ENCODE measurements at places on chromosomes 5 and 9.

DNA sequence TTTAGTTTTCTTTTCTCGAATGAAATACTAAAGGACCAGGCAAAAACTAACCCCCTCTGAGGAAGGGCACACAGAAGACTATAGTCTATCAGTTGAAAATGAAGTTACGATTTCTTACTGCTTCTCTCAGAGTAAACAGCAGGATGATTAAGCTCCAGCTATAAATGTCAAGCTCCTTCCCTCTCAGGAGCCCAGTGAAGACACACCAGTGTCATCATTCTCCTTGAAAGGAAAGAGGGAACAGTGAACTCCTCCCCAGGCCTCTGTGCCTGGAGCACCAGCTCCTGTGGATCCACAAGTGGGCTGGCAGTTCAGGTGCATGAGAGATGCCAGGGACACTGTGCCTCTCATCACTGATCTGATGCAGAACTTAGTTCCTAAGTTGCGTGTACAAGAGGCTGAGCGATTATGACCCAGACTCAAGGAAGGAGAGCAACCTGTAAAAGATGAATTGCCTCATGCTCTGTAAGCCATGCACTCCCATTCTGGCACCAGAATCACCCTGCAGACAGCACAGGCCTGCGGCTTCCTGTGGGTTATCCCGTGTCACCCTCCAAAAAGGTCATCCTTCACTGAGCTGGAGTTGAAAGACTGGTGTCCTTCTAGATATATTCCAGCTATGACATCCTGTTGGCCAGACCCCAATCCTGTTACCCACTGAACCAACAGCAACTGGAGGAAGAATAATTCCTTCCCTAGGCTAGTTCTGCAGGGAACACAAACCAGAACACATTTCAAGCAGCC is 394.0 kb downstream of the SEMA5A start:
- no peaks in the 10 kb centered on the region for H3K36me3 ChIP-seq
- no peak overlapping the region for H3K27ac ChIP-seq
- H3K4me3 ChIP-seq = no peak overlapping the region
- peaks cover 13% of the 10 kb centered on the region for H3K4me1 ChIP-seq
- DNase-seq = peak; percentile 12

GRCh38 chr5:172785429-172786088 is 14.6 kb upstream of the DUSP1 start:
- no peaks in the 10 kb centered on the region for H3K27me3 ChIP-seq
- H3K4me3 ChIP-seq = no peak overlapping the region
- H3K36me3 ChIP-seq = no peaks in the 10 kb centered on the region
- H3K4me1 ChIP-seq = peaks cover 6% of the 10 kb centered on the region

GRCh38 chr5:122846051-122846550 is 688 bp downstream of the SNX24 start:
- H3K4me1 ChIP-seq = peaks cover 14% of the 10 kb centered on the region
- no peak for DNase-seq
- H3K27ac ChIP-seq = peak overlapping the region; percentile 92
- no peaks in the 10 kb centered on the region for H3K36me3 ChIP-seq
- peak overlapping the region; percentile 82 for H3K4me3 ChIP-seq

GRCh38 chr9:17536027-17536426 is 42.8 kb upstream of the SH3GL2 start:
- no peak overlapping the region for H3K4me3 ChIP-seq
- H3K27ac ChIP-seq = no peak overlapping the region
- H3K36me3 ChIP-seq = no peaks in the 10 kb centered on the region
- no peaks in the 10 kb centered on the region for H3K4me1 ChIP-seq
- no peak for DNase-seq

DNA sequence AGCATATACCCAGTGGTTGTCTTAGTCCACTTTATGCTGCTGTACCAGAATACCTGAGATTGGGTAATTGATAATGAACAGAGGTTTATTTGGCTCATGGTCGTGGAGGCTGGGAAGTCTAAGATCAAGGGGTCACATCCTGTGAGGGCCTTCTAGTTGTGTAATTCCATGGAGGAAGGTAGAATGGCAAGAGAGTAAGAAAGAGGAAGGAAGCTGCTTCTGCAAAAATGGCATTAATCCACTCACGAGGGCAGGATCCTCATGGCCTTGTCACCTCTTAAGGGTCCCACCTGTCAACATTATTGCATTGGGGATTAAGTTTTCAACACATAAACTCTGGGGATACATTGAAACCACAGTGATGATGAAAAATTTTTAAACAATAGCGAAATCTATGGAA is 17.0 kb downstream of the BTNL8 start:
- H3K27ac ChIP-seq = no peak overlapping the region
- no peaks in the 10 kb centered on the region for H3K36me3 ChIP-seq
- DNase-seq = no peak
- H3K27me3 ChIP-seq = no peaks in the 10 kb centered on the region
- H3K4me3 ChIP-seq = no peak overlapping the region

GRCh38 chr5:144567421-144567780 is 396.7 kb downstream of the KCTD16 start:
- no peaks in the 10 kb centered on the region for H3K4me1 ChIP-seq
- H3K4me3 ChIP-seq = no peak overlapping the region
- no peaks in the 10 kb centered on the region for H3K27me3 ChIP-seq
- H3K36me3 ChIP-seq = no peaks in the 10 kb centered on the region
